ENCODE measurements at places on chromosomes 7 and 10. TPM values are rescaled to one million over a fixed set of nuclear protein-coding genes. Genes with fewer than 3 reads are reported as not detected.

Gene PCLO
- total RNA-seq: 1.2 TPM

Gene TBX20
- not detected for total RNA-seq

Gene GALNT11
- 34.3 TPM for total RNA-seq

Gene SAMD9
- total RNA-seq: 6.8 TPM

Gene ICA1
- total RNA-seq: 19.4 TPM

Gene SKAP2
- 40.8 TPM for total RNA-seq

Gene AKR1D1
- total RNA-seq: not detected

Gene PITX3
- not detected for total RNA-seq

- no peaks in the 10 kb centered on the region for H3K36me3 ChIP-seq
- no peak for DNase-seq
- no peak overlapping the region for H3K27ac ChIP-seq
Observed at GRCh38 chr7:101848208-101848951, 31.0 kb downstream of the CUX1 start.

GRCh38 chr7:70951271-70951962 lies 180.5 kb upstream of the GALNT17 start:
- H3K27me3 ChIP-seq: no peaks in the 10 kb centered on the region
- no peak overlapping the region for H3K27ac ChIP-seq
- H3K36me3 ChIP-seq: no peaks in the 10 kb centered on the region
- no peak for DNase-seq
- peaks cover 2% of the 10 kb centered on the region for H3K4me1 ChIP-seq

DNA sequence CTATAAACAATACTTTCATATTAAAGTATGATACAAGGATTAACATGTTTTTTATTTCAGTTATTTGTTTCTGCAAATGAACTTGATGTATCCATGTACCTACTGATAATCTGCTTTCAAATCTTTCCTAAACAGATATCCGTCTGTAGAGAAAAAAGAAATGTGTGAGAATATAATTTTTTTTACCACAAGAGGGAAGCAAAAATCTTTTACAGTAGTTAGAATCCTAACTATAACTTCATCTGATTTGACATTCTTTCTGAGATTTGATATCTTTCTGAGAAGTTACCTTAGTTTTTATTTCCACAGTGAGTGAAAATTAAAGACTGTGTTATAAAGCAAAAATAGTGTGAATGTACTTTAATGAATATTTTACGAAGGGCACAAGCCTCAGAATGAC lies 203.9 kb upstream of the PCLO start:
- no peaks in the 10 kb centered on the region for H3K4me1 ChIP-seq
- no peak overlapping the region for H3K4me3 ChIP-seq
- H3K27me3 ChIP-seq: no peaks in the 10 kb centered on the region
- DNase-seq: no peak

- no peaks in the 10 kb centered on the region for H3K27me3 ChIP-seq
- no peak for DNase-seq
- H3K36me3 ChIP-seq: no peaks in the 10 kb centered on the region
- no peak overlapping the region for H3K4me3 ChIP-seq
- peaks cover 1% of the 10 kb centered on the region for H3K4me1 ChIP-seq
Observed at GRCh38 chr10:70902661-70903261, 14.4 kb upstream of the PCBD1 start.

GRCh38 chr7:150580638-150581394 lies 13.6 kb downstream of the GIMAP4 start:
- H3K36me3 ChIP-seq: no peaks in the 10 kb centered on the region
- no peak for DNase-seq
- H3K27me3 ChIP-seq: no peaks in the 10 kb centered on the region

GRCh38 chr7:45389073-45389872 lies 184.9 kb upstream of the ADCY1 start:
- H3K4me3 ChIP-seq: no peak overlapping the region
- H3K27me3 ChIP-seq: no peaks in the 10 kb centered on the region
- H3K36me3 ChIP-seq: no peaks in the 10 kb centered on the region
- H3K27ac ChIP-seq: no peak overlapping the region
- DNase-seq: no peak

DNA sequence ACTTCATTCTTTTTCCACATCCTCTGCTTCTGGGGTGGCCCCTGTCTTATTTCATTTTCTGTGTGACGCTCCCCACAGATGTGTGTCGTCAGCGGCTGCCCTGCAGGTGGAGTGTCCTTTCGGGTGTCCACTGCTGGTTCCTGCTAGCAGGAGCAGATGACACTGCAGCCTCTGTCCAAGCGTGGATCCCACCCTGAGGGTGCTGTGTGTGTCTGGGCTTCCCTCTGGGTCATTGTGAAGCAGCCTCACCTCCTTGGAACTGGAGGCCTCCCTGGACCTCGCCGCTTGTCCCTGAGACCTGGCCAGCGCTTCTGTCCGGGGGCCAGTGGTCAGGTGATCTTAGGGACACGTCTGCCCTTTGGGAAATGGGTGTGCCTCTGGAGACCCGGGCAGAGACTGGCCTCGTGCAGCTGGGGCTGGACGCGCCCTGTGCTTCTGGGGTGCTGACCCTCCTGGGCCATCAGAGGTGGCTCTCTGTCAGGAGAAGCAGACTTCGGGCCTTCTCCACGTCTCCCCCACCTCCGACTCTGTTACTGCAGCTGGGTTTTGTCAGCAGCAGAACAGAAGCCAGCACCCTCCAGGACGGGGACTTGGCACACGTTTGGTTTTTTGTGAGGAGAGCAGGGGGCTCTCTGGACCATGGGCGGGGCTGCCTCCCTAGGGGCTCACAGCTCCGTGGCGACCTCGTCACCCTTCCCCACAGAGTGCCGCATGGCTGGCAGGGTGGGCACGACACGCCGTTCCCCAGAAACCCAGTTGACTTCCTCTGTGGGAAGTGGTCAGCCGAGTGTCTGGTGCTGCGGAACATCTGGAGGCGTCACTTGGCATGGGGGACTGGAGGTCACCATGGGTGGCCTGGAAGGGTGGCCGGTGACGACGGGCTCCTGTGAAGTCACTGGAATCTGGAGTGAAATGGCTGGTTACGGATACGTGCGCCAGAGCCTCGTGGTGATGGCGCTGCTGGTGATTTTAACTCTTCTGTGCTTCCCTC lies 48.4 kb downstream of the INPP5A start:
- no peak overlapping the region for H3K27ac ChIP-seq
- H3K27me3 ChIP-seq: no peaks in the 10 kb centered on the region
- no peak for DNase-seq
- H3K4me3 ChIP-seq: no peak overlapping the region
- peaks cover 9% of the 10 kb centered on the region for H3K4me1 ChIP-seq

DNA sequence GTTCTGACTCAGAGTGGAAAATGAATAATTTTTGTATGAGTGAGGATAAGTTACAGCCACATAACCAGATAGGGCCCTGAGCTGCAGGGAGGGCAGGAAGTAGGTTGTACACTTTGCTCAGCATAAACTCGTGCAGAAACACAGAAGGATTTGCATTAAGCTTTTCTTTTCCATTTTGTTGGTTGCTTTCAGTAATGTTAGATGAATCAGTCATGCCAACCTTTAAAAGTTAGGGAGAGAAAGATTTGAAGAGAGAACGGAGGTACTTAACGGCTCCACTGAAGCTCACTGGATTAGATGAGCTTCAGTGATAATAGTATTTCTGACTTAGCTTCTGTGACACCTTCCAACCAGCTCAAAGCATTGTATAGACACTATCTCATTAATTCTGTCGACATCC lies 348.1 kb downstream of the GATA3 start:
- H3K4me1 ChIP-seq: no peaks in the 10 kb centered on the region
- no peak overlapping the region for H3K27ac ChIP-seq
- no peak overlapping the region for H3K4me3 ChIP-seq
- H3K27me3 ChIP-seq: no peaks in the 10 kb centered on the region
- H3K36me3 ChIP-seq: no peaks in the 10 kb centered on the region
- DNase-seq: no peak

DNA sequence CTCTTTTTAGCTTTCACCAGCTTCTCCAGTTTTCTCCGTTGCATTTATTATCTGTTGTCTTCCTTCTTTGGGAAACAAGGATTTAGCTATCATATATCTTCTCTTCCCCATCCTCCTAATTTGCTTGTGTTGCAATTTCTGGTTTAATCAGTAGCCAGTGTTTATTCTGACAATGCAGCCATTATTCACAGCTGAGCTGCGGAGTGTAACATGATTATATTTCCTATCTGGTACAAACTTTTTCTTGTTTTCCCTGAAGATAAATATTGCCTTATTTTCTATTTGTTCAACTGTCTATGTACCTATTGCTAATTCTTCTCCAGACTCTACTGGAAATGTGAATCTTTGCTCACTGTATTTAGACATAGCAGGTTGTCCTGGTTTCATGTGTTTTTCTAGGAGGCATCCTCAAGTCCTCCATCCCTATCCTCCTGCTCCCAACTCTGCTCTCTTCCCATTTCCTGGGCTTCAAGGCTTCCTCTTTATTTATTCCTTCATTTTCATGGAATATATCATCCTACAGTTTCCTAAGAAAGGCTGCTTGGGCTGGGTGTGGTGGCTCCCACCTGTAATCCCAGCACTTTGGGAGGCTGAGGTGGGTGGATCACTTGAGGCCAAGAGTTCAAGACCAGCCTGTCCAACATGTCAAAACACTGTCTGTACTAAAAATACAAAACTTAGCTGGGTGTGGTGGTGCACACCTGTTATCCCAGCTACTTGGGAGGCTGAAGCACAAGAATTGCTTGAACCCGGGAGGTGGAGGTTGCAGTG lies 72.4 kb upstream of the KDM7A start:
- H3K27me3 ChIP-seq: no peaks in the 10 kb centered on the region
- no peak for DNase-seq
- no peaks in the 10 kb centered on the region for H3K4me1 ChIP-seq
- H3K27ac ChIP-seq: no peak overlapping the region
- no peaks in the 10 kb centered on the region for H3K36me3 ChIP-seq

DNA sequence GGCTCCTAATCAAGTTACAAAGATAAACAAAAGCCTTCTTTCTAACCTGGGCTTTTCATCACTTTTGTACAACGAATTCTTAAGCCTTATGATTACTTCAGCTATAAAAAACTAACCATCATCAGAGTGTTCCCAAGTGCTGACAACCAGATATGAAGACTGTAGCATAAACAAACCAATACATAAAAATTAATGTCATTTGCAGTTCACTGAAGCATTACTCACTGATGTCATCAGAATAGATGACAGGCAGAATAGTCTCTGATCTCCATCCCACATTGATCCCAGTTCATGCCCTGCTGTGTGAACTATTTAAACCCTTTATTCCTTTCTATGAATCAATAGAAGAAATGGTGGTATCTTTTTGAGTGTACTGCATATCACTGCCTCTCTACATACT lies 84.4 kb downstream of the DNAJC1 start:
- H3K27ac ChIP-seq: no peak overlapping the region
- no peak for DNase-seq
- H3K27me3 ChIP-seq: no peaks in the 10 kb centered on the region
- no peaks in the 10 kb centered on the region for H3K36me3 ChIP-seq
- no peak overlapping the region for H3K4me3 ChIP-seq

GRCh38 chr10:126212738-126213137 lies 175.5 kb downstream of the ADAM12 start:
- H3K4me1 ChIP-seq: peaks cover 18% of the 10 kb centered on the region
- H3K4me3 ChIP-seq: no peak overlapping the region
- no peak for DNase-seq
- no peak overlapping the region for H3K27ac ChIP-seq

DNA sequence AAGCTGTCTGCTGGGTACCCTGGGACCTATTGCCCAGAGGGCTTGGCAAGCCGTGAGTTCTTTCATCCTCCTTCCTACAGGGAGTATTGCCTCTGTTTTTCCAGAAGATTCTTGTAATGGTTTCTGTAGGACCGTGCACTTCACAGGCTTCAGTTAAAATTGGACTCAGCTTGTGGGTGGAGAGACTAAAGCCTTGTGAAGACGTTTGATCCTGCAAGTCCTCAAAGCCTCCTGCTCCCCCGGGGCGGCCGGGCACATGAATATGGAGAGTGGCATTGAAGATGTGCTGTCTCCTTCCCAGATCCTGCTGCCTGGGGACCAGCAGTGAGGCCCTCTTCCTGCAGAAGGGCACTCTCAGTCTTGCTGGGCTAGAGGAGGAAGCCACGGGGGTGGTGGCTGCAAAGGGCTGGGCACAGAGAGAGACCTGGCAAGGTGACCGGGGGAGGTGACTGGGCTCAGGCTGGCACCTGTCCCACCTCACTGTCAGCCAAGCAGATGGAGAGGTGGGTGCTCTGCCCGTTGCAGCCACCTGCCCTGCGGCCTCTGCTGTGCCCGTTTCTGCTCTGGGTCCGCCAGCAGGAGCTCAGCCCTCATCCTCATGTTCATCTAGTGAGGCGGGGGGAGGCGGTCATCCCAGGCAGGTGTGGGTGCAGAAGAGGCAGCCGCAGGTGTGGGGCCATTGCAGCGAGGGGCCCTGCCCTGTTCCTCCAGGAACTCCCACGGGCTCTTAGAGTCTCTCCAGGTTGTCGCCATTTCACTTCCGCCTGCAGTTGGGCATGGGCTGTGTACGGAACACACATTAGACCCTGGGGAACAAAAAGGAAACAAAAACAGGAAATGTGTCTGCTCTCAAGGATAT lies 55.7 kb downstream of the TMEM209 start:
- H3K4me3 ChIP-seq: no peak overlapping the region
- no peaks in the 10 kb centered on the region for H3K36me3 ChIP-seq
- no peaks in the 10 kb centered on the region for H3K27me3 ChIP-seq

GRCh38 chr10:37314862-37315261 lies 189.5 kb downstream of the ANKRD30A start:
- H3K4me1 ChIP-seq: no peaks in the 10 kb centered on the region
- no peaks in the 10 kb centered on the region for H3K36me3 ChIP-seq
- DNase-seq: no peak
- H3K27me3 ChIP-seq: no peaks in the 10 kb centered on the region
- no peak overlapping the region for H3K4me3 ChIP-seq

DNA sequence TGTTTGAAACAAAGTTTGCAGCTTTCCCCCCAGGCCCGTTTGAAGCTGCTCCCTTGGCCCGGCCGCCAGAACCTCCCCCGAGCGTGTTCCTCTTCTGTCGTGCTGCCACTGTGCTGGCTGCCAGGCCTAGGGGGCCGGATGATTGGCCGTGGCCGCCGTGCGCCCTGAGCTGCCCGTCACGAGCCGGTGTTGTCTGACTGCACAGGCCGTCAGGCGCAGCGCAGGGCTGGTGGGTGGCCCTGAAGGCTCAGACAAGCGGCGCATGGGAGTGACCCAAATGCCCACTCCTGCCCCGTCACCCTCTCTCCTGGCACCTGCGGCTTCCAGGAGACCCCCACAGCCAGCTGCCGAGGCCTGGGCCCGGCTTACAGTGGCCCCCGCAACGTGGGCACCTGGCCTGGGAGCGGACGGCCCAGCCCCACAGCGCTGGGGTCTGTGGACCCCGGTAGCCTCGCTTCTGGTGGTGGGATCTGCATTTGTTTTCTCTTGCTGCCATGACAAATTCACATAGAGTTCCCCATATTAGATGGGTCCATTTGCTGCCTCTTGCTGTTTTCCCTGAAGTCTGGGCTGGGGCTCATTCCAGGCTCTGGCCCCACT lies 13.1 kb downstream of the JAKMIP3 start:
- H3K4me1 ChIP-seq: no peaks in the 10 kb centered on the region
- H3K36me3 ChIP-seq: no peaks in the 10 kb centered on the region
- no peak for DNase-seq
- no peak overlapping the region for H3K4me3 ChIP-seq

- H3K27ac ChIP-seq: no peak overlapping the region
- H3K27me3 ChIP-seq: no peaks in the 10 kb centered on the region
Observed at GRCh38 chr10:1160561-1161314, 104.6 kb downstream of the WDR37 start.
